ENCODE measurements at places on chromosomes 3 and 15. TPM values are rescaled to one million over a fixed set of nuclear protein-coding genes. Genes with fewer than 3 reads are reported as not detected.

The TMEM266 gene
- total RNA-seq: 0.10 TPM

The WDR93 gene
- total RNA-seq: not detected

DNA sequence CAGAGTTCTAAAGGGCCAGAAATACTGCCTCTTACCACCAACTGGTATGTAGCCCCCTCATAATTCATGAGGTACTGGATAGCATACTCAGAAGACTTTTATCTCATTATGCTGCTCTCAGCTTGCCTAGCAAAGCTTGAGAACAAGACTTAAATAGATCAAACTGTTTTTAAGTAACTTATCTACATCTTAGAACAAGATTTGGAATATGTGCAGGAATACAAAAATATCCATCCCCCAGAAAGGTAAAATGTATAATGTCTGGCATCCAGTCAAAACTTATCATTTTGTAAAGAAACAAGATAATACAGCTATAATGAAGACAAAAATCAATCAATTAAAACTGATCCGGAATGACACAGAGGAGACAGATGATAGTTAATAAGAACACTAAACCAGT lies 400.4 kb upstream of the TGFBR2 start:
- no peak for DNase-seq

GRCh38 chr3:114435386-114436115 lies 141.7 kb downstream of the TIGIT start:
- DNase-seq: no peak

- no peak for DNase-seq
These were observed 63.4 kb upstream of the CPB1 start for GRCh38 chr3:148763986-148764935.

The CXCR6 gene
- total RNA-seq: 27.9 TPM

- no peak for DNase-seq
These were observed 10.7 kb upstream of the CSTA start for GRCh38 chr3:122314228-122314876.

GRCh38 chr15:91238644-91239425 lies 138.8 kb downstream of the SV2B start:
- DNase-seq: no peak

The CD200R1 gene
- 6.8 TPM for total RNA-seq

All from activated T-helper 1 cell treated with anti-CD3 and anti-CD28 coated beads, Interleukin-12 subunit alpha, Interleukin-12 subunit beta, Interleukin-2, Interleukin-4 antibody, amounts not matched to agents 30 ng/mL and 10 ng/mL and 1 ng/mL, durations not matched to agents 14 hours and 24 hours and 36 hours (primary cell).